Body of pancreas (tissue), 4 donors: ENCODE measurements at places on chromosomes 5 and 9. TPM values are rescaled to one million over a fixed set of nuclear protein-coding genes. Genes with fewer than 3 reads are reported as not detected.

- no peak overlapping the region for H3K27ac ChIP-seq
- no peaks in the 10 kb centered on the region for H3K36me3 ChIP-seq
- DNase-seq = no peak
- H3K4me3 ChIP-seq = no peak overlapping the region
- H3K4me1 ChIP-seq = no peaks in the 10 kb centered on the region
Observed at GRCh38 chr5:146240951-146241350, 37.5 kb downstream of the RBM27 start.

- no peak for DNase-seq
- no peaks in the 10 kb centered on the region for H3K36me3 ChIP-seq
- H3K4me1 ChIP-seq = peaks cover 37% of the 10 kb centered on the region
- no peak overlapping the region for H3K4me3 ChIP-seq
- H3K27me3 ChIP-seq = no peaks in the 10 kb centered on the region
Observed at GRCh38 chr9:92739346-92739970, 25.2 kb downstream of the BICD2 start.

DNA sequence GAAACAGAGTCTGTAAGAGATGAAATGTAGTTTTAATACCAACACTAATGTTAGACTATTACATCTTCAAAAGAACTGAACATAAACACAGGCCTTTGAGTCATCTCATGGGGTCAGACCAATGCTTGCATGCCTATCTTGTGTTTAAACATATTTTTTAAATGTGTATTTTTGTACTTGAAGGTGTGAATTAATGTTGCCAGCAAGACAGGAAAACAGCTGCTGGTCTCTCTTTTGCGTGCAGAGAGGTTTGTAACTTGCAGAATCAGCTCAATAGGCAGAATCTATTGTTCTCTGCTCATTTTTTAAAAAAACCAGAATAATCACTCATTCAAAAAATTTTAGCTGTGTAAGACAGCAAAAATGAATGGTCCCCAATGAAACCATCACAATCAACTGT, 180.2 kb downstream of the ALDH1A1 start:
- no peak overlapping the region for H3K27ac ChIP-seq
- no peak for DNase-seq
- no peaks in the 10 kb centered on the region for H3K36me3 ChIP-seq
- no peak overlapping the region for H3K4me3 ChIP-seq
- no peaks in the 10 kb centered on the region for H3K27me3 ChIP-seq
- H3K4me1 ChIP-seq = no peaks in the 10 kb centered on the region

- no peaks in the 10 kb centered on the region for H3K27me3 ChIP-seq
- H3K27ac ChIP-seq = no peak overlapping the region
Observed at GRCh38 chr5:32076699-32077695, 97.1 kb downstream of the GOLPH3 start.

DNA sequence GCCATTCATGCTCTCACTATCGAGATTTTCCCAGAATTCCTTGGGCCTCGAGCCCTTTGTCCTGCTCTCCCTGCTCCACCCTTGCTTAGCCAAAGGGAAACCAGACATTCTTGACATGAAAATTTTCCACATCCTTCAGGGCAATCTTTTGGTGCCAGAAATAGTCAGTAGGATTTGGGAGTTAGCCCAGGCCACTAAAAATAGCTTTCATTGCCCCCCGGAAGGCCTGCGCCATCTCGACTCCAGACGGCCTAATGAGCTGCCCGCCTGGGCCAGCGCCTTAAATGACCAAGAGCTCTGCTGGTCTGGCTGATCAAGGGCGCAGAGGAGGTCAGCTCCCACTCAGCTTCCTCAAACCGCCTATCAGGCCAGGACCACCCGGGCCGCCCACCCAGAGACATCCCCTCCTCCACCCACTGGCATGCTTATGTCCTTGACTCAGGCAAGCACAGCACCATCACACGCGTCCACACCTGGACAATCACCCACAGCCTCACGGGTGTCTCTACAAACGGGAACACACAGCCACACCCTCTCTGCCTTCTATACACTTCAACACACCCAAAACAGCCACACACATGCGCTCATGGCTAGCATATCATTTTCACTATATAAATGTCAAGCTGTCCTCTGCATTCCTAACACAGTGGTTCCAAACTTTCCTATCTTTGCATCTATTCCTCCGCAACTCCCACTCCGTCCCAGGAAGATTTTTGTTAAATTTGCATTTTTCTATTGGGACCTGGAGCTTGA, 20.9 kb downstream of the DUSP1 start:
- H3K4me3 ChIP-seq = no peak overlapping the region
- no peaks in the 10 kb centered on the region for H3K27me3 ChIP-seq
- H3K27ac ChIP-seq = no peak overlapping the region
- no peaks in the 10 kb centered on the region for H3K36me3 ChIP-seq
- no peaks in the 10 kb centered on the region for H3K4me1 ChIP-seq

GRCh38 chr9:5575000-5575399, 53.9 kb upstream of the RIC1 start:
- no peak overlapping the region for H3K27ac ChIP-seq
- H3K27me3 ChIP-seq = no peaks in the 10 kb centered on the region
- H3K4me1 ChIP-seq = no peaks in the 10 kb centered on the region
- no peak overlapping the region for H3K4me3 ChIP-seq

GRCh38 chr5:177357146-177357458, 622 bp upstream of the RGS14 start:
- H3K4me3 ChIP-seq = no peak overlapping the region
- H3K36me3 ChIP-seq = no peaks in the 10 kb centered on the region
- peaks cover 4% of the 10 kb centered on the region for H3K4me1 ChIP-seq
- no peak for DNase-seq
- no peak overlapping the region for H3K27ac ChIP-seq

GRCh38 chr5:2750758-2751464, 566 bp downstream of the IRX2 start:
- no peak overlapping the region for H3K4me3 ChIP-seq
- H3K27ac ChIP-seq = no peak overlapping the region
- no peaks in the 10 kb centered on the region for H3K36me3 ChIP-seq
- no peaks in the 10 kb centered on the region for H3K27me3 ChIP-seq
- H3K4me1 ChIP-seq = peaks cover 33% of the 10 kb centered on the region

DNA sequence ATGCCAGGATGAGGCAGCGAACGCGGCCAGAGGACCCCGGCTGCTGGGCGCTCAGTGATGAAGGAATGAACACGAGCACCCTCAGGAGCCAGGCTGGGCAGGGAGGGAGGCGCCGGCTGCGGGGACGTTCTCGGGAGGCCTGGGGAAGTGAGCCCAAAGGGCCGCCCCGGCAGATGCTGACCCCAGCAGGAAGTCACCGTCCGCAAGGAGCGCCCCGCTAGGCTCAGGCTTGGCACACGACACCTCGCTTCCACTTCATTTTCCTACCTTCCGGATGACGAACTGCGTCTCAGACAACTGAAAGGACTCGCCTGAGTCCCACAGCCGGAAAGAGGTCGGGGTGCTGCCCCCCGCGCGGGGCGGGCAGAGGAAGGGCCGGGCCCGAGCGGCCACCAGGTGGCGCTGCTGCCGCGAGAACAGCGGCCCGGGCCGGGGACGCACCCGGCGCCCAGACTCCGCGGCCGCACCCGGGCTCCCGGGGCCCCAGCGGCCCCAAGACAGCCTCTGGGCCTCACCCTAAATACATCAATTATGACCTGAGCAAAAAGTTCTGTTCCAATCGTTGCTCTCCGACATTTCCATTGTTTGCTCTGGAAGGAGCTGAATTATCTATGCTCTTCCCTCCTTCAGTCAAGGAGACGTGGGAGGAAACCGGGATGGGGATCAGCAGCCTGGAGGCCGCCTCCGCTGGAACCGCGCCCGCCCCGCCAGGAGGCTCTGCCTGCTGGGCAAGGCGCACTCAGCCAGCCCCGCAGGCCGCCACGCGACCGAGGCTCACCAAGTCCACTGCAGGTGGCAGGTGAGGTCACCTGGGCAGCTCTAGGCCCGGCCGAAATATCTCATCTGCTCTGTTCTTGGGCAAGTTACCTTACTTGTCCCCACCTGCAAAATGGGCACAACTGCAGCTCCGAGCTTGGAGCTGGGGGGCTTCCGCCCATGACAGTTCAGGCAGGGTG, 107.0 kb downstream of the ZNF354C start:
- H3K36me3 ChIP-seq = no peaks in the 10 kb centered on the region
- DNase-seq = peak; percentile 35
- H3K4me3 ChIP-seq = no peak overlapping the region
- peaks cover 10% of the 10 kb centered on the region for H3K4me1 ChIP-seq
- no peaks in the 10 kb centered on the region for H3K27me3 ChIP-seq
- no peak overlapping the region for H3K27ac ChIP-seq

GRCh38 chr5:141180313-141180712, 1.9 kb upstream of the PCDHB16 start:
- no peak overlapping the region for H3K27ac ChIP-seq
- H3K27me3 ChIP-seq = no peaks in the 10 kb centered on the region
- no peaks in the 10 kb centered on the region for H3K36me3 ChIP-seq
- H3K4me3 ChIP-seq = no peak overlapping the region
- no peak for DNase-seq
- H3K4me1 ChIP-seq = no peaks in the 10 kb centered on the region

DNA sequence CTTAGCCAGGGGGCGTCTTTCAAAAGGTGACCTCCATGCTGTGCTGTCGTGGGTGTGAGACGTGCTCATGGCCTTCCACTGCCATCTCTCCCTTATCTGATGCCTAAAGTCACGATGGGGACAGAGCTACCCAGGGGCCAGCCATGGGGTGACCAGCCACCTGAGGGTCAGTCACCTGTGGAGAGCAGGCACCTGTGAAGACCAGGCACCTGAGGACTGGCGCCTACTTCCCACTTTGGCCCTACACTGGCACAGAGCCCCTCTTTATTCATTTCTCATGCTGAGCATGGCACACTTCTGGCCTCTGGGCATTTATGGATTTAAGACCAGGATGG, 6.4 kb upstream of the EXOC3 start:
- H3K27ac ChIP-seq = no peak overlapping the region
- no peaks in the 10 kb centered on the region for H3K4me1 ChIP-seq
- H3K36me3 ChIP-seq = no peaks in the 10 kb centered on the region
- H3K27me3 ChIP-seq = no peaks in the 10 kb centered on the region
- no peak for DNase-seq

DNA sequence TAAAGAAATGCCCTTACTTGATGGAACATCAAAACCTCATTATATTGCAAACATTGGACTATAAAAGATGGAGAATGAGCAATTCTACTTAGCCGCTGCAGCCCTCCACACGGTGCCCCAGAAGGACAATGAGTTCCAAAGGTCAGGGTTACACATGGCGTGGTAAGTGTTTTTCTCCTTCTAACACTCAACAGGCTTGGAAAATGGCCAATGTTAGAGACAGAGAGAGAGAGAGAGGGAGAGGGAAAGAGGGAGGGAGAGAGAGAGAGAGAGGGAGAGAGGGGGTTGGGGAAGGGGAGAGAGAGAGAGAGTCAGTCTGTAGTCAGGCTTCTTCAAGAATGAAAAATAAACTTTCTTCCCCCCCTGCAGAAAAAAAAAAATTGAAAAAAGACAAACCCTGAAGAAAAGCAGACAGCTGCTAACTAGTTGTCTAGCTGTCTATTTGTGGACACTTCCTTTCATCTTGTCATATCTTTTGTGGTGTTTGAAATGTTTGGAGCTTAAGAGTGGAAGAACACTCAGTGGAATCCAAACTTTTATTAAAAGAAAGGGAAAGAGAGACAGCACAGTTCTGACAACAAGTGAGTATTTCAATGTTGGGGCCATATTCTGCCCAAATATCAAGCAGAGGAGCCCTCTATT, 324.8 kb downstream of the TMEM38B start:
- H3K4me1 ChIP-seq = no peaks in the 10 kb centered on the region
- H3K36me3 ChIP-seq = no peaks in the 10 kb centered on the region
- no peak overlapping the region for H3K4me3 ChIP-seq
- no peaks in the 10 kb centered on the region for H3K27me3 ChIP-seq
- DNase-seq = no peak
- H3K27ac ChIP-seq = no peak overlapping the region

DNA sequence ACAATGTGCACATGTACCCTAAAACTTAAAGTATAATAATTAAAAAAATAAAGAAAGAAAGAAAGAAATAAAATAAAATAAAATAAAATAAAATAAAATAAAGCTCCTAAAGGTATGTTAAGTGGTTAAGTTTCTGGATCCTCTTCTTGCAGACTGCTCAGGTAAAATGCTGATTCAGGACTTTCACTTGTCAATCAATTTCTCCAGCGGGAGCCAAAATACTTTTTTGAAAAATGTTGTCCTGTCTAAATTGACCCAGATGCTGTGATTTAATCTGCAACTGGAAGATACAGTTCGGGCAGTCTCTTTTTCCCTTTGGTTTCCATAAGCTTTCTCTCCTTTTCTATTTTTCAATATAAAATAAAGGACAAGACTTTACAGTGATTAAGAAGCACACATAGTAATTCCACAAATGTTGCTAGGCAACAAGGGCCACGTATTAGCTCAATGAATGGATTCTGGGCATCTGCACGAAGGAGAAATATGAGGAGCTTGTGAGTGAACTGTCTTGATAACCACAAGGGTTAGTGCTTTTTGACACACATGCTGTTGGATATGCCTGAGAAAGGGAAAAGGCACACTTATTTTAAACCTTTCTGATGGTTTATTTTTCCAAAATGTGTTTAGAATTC, 38.6 kb downstream of the HTR4 start:
- H3K36me3 ChIP-seq = no peaks in the 10 kb centered on the region
- H3K27me3 ChIP-seq = no peaks in the 10 kb centered on the region
- no peaks in the 10 kb centered on the region for H3K4me1 ChIP-seq
- no peak overlapping the region for H3K4me3 ChIP-seq

DNA sequence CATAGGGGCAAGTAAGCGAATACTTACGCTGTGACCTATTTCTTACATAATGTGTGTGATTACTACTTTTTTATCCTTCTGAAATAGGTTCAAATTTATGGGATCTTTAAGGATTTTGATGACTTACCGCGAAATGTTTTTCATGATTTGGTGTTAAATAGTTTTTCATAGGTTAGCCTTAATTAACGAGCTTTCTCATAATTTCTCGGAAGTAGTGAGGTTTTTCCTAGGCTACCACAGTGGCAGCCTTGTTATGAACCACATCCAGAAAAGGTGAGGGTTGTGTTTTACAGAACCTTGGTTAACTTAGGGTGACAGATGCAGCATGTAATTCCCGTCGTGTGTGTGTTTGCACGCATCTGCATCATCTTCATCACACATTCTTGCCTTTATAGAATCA, 1.3 kb downstream of the SH3GL2 start:
- no peak for DNase-seq
- no peak overlapping the region for H3K27ac ChIP-seq
- no peak overlapping the region for H3K4me3 ChIP-seq
- H3K27me3 ChIP-seq = peaks cover 6% of the 10 kb centered on the region

DNA sequence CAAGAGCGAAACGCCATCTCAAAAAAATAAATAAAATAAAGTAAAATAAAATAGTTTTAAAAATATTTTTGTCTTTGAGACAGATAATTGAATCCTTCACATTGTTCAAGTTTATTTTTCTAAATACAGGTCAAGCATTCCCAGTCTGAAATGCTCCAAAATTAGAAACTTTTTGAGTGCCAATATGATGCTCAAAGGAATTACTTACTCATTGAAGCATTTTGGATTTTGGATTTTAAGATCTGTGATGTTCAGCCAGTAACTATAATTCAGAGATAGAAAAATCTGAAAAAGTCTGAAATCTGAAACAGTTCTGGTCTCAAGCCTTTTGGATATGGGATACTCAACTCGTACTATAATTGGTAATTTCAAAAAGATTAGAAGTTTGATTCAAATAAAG, 39.8 kb downstream of the RBM27 start:
- no peak overlapping the region for H3K27ac ChIP-seq
- no peaks in the 10 kb centered on the region for H3K4me1 ChIP-seq
- H3K27me3 ChIP-seq = no peaks in the 10 kb centered on the region
- DNase-seq = no peak
- H3K36me3 ChIP-seq = peaks cover 3% of the 10 kb centered on the region

Gene PCDHB6
- 0.33 TPM for total RNA-seq

Gene BARHL1
- not detected for total RNA-seq

Gene RMRP
- 887 TPM for total RNA-seq

Gene TRPM6
- total RNA-seq = 0.33 TPM

Gene RBM22
- 22.8 TPM for total RNA-seq

Gene LARP1
- 151 TPM for total RNA-seq

Gene PRRX2
- total RNA-seq = not detected

Gene FAM163B
- total RNA-seq = not detected
